ENCODE measurements at places on chromosomes 7 and 10.

DNA sequence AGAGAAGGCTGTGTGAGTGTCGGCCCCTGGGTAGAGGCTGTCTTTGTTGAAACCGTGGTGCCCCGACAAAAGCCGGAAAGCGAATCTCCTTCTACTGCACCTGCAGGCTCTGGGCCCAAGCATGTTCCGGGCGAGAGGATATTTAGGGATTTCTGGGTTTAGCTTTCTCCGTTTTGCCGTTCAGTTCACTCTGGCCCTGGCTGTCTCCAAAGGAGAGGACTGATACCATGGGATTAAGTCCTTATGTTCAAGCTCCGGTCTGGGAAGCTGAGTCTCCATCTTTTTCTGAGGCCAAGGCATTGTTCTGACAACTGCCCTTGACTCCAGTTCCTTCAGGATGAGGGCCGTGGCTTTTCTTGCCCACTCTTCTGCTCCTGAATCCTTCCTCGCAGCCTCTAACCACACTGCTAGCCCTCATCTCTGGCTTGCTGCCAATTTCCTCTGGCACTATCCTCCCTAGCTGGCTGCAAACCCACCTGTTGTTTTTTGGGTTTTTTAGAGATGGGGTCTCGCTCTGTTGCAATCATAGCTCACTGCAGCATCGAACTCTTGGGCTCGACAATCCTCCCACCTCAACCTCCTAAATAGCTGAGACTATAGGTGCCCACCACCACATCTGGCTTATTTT lies 206.8 kb downstream of the SKIDA1 start:
- no peak for DNase-seq

GRCh38 chr7:80773787-80774508 lies 135.5 kb downstream of the CD36 start:
- DNase-seq: no peak

- DNase-seq: no peak
These were observed 3.0 kb downstream of the DDIT4 start for GRCh38 chr10:72276421-72277339.

DNA sequence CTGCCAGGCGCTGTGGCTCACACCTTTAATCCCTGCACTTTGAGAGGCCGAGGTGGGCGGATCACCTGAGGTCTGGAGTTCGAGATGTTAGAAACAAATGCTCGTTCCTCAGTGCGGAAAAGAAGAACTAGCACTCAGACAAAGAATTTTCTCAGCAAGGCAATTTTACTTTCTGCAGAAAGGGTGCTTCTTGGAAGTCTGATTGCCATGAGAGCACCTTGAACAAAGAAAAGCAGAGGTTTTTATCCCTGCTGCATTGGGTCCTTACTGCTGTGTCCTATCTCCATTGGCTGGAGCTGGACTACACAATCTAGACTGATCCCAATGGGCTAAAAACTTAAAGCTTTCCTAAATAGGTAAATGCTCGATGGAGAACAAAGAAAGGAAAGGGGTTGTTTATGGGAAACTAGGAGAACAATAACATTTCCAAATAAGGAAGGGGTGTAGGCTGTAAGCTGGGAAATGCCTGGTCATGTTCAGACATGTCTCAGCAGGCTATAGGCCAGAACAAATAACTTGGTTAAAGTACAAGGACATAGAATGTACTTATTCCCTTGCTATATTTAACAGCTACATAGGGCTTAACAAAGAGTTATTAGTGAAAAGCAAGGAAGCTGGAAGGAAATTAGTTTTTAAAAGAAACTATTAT lies 26.1 kb upstream of the ACTR3B start:
- DNase-seq: no peak

All from central memory CD4-positive, alpha-beta T cell (primary cell).